Mammary epithelial cell (primary cell): ENCODE measurements at places on chromosomes 13 and 19. TPM values are rescaled to one million over a fixed set of nuclear protein-coding genes. Genes with fewer than 3 reads are reported as not detected.

- no peak for DNase-seq
Observed at GRCh38 chr13:99792079-99792921, 179.3 kb downstream of the ZIC5 start.

- DNase-seq: peak; percentile 71
Observed at GRCh38 chr13:103145442-103145841, 79.2 kb upstream of the SLC10A2 start.

DNA sequence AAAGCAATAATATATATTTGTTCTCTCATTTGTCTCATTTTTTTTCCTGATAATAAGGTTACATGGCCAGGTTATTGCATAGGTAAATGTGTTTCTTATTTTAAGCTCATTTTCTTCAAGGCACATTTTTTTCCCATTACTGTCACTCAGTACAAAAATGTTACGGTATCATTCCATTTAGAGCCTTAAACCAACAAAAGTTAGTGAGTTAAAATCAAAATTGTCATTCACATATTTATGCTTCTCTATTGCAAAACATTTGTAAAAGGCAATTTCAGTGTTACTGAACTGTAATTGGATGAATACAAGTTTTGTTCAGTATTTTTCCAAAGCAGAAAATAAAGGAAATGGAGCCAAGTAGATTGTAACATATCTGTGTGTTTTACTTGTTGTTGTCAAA lies 117.6 kb upstream of the MAB21L1 start:
- DNase-seq: no peak

DNA sequence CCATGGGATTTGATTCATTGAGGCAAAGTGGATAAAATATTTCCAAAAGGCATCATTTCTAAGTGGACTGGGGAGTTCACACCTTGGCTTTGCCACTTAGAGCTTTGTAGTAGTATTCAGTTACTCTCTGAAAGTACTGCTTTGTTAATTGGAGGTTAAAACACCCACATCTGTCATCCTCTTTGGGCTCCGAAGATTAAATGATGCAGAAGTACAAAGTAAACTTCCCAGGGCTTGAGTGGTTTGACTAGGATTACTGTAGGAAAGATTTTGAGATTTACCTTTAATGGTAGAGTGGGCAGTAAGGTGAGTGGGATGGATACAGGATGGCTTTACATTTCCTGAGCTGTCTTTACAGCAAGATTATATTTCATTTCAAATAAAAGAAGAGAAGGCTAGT lies 42.4 kb downstream of the WASF3 start:
- no peak for DNase-seq

Gene CDX2
- not detected in 2 replicates for total RNA-seq
